Activated T-cell treated with anti-CD3 and anti-CD28 coated beads, Interleukin-2, amount 50 U/mL, for 48 hours (primary cell): ENCODE measurements at places on chromosomes 2 and 18.

- DNase-seq = no peak
These were observed 89.4 kb upstream of the EML6 start for GRCh38 chr2:54634021-54634420.

GRCh38 chr2:121031568-121032340, 253.2 kb downstream of the TFCP2L1 start:
- DNase-seq = no peak

DNA sequence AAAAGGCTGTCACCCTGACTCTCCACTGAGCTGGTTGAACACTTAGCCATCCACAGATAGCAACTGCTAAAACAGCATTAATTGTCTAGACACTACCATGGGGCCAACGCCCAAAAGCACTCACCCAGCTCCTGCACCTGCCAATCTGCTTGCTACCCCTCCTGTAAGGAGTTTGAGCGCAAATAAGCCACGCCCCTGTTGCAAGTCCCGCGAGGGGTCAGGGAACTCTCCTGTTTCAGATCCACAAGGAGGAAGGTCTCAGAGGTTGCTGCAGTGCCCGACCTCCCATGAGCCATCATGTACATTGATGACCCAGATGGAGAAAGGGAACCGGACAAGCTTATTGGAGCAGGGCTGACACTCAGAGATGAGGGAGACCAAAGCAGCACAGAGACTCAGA, 106.8 kb downstream of the ZNF516 start:
- no peak for DNase-seq

- no peak for DNase-seq
These were observed 36.6 kb upstream of the LNPK start for GRCh38 chr2:176038694-176039093.

- DNase-seq = no peak
These were observed 100.6 kb downstream of the GLI2 start for GRCh38 chr2:120836281-120836680.

GRCh38 chr18:8142131-8142711, 467.0 kb upstream of the RAB12 start:
- DNase-seq = no peak
